Upper lobe of left lung (tissue), 6 donors: ENCODE measurements at places on chromosomes 16 and 17. TPM values are rescaled to one million over a fixed set of nuclear protein-coding genes. Genes with fewer than 3 reads are reported as not detected.

Gene ARL5C
- not detected for total RNA-seq

Gene TNFRSF12A
- total RNA-seq = 96.5 TPM

Gene TMEM132E
- not detected for total RNA-seq

Gene UBFD1
- 32.8 TPM for total RNA-seq

Gene KRT39
- not detected for total RNA-seq

Gene KRTAP16-1
- total RNA-seq = not detected

Gene AXIN2
- total RNA-seq = 48.0 TPM

Gene LIMD2
- 19.9 TPM for total RNA-seq

Gene KRT40
- total RNA-seq = not detected

Gene CDRT15L2
- not detected for total RNA-seq

Gene WFDC1
- 63.0 TPM for total RNA-seq

Gene LLGL2
- total RNA-seq = 256 TPM

Gene CDRT4
- not detected for total RNA-seq

Gene NACA2
- not detected for total RNA-seq

Gene PDILT
- not detected for total RNA-seq
